ENCODE measurements at places on chromosomes 12 and 14.

- H3K36me3 ChIP-seq, result no peaks in the 10 kb centered on the region
- peak within 1 kb of the TSS; percentile 81 for H3K4me3 ChIP-seq
- peaks cover 31% of the 10 kb centered on the region for H3K4me1 ChIP-seq
- no peaks in the 10 kb centered on the region for H3K27me3 ChIP-seq
- peak within 1 kb of the TSS; percentile 65 for H3K27ac ChIP-seq
- peak; percentile 68 for DNase-seq
These were observed at the start of gene PITPNM2 for GRCh38 chr12:123150744-123151456. PITPNM2 (minus strand) TSS chr12:123151090; CDS start chr12:123034590, 116,500 bp downstream.

GRCh38 chr12:462936-463705 is 3.4 kb downstream of the B4GALNT3 start:
- H3K4me1 ChIP-seq, result peaks cover 15% of the 10 kb centered on the region
- no peaks in the 10 kb centered on the region for H3K36me3 ChIP-seq
- no peak overlapping the region for H3K27ac ChIP-seq
- no peak for DNase-seq

DNA sequence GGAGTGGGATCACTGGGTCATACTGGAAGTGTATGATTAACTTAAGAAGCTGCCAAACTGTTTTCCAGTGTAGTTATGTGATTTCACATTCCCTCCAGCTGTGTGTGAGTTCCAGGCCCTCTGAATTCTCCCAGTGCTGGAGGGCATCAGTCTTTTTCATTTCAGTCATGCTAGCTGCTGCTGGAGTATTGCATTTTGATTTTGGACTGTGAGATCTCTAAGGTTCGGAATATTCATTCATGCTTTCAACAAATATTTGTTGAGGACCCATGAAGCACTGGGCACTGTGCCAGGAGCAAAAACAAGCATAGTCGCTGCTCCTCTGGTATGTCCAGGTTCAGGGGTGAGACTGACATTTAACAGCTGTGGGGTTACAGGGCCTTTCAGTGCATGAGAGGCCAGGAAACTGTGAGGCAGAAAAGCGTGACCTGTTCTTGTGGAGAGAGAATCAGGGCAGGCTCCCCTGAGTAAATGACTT is 133.2 kb downstream of the SCARB1 start:
- H3K4me1 ChIP-seq, result peaks cover 7% of the 10 kb centered on the region
- DNase-seq, result no peak
- H3K27me3 ChIP-seq, result peaks cover 8% of the 10 kb centered on the region

GRCh38 chr12:51005671-51006070 is 20.5 kb downstream of the SLC11A2 start:
- H3K27me3 ChIP-seq, result no peaks in the 10 kb centered on the region
- peaks cover 14% of the 10 kb centered on the region for H3K4me1 ChIP-seq
- DNase-seq, result no peak
- peaks cover 46% of the 10 kb centered on the region for H3K36me3 ChIP-seq

GRCh38 chr14:93012951-93013719 is 90.2 kb downstream of the CHGA start:
- DNase-seq, result no peak
- H3K36me3 ChIP-seq, result peaks cover 32% of the 10 kb centered on the region
- no peak overlapping the region for H3K27ac ChIP-seq

DNA sequence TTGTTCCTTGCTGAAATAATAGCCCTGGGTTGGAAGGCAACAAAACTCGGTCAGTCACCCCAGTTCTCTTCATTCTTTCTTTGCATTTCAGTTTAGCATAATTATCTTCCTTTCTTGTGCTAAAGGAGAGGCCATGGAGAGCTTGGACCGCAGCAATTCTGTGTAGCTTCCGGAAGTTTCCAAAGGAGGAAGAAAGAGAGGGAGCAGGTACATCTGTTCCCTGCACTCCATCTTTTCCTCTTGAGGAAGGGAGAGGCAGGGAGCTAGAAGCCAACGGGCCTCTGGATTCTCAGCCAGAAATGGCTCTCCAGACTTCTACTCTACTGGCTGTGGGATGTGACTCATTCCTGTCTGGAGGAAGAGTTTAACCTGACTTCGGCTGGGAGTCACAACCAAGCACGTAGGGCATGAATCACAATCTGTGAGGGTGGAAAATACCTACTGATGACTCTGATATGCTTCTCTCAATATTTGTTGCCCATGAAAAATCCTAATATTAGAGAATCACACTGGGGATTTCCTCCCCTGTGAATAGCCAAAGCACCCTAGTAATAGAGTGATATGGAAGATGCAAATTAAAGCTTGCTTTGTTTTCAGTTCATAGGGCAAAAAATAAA is 17.0 kb downstream of the ANO6 start:
- H3K27ac ChIP-seq, result no peak overlapping the region
- H3K36me3 ChIP-seq, result peaks cover 15% of the 10 kb centered on the region
- peaks cover 27% of the 10 kb centered on the region for H3K4me1 ChIP-seq
- H3K27me3 ChIP-seq, result no peaks in the 10 kb centered on the region

DNA sequence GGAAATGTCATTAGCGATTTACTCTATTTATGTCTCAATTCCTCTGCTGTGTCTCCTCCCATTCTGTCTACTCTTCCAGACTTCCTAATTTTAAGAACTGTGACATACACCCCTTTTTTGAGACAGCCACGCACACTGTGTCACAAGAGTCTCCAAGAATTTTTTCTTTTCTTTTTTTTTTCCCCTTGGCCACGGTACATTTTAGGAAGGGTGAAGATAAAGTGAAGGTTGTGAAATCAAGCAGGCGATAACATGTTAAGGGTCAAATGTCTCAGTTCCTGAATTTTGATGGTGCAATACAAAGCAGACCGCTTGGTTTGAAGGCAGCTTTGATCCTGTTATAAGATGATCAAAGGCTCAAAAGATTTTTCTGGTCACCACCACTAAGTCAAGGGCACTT is 4.3 kb downstream of the OLR1 start:
- no peak for DNase-seq
- H3K27ac ChIP-seq, result no peak overlapping the region
- H3K4me1 ChIP-seq, result peaks cover 4% of the 10 kb centered on the region
- no peak overlapping the region for H3K4me3 ChIP-seq
- H3K36me3 ChIP-seq, result no peaks in the 10 kb centered on the region

GRCh38 chr12:14930299-14930698 is 8.0 kb downstream of the ERP27 start:
- peaks cover 51% of the 10 kb centered on the region for H3K36me3 ChIP-seq
- DNase-seq, result no peak
- H3K27ac ChIP-seq, result no peak overlapping the region
- no peak overlapping the region for H3K4me3 ChIP-seq

GRCh38 chr14:102927346-102927877 is 4.9 kb downstream of the AMN start:
- peaks cover 4% of the 10 kb centered on the region for H3K36me3 ChIP-seq
- peaks cover 6% of the 10 kb centered on the region for H3K27me3 ChIP-seq
- H3K27ac ChIP-seq, result no peak overlapping the region
- H3K4me1 ChIP-seq, result peaks cover 21% of the 10 kb centered on the region
- no peak for DNase-seq

DNA sequence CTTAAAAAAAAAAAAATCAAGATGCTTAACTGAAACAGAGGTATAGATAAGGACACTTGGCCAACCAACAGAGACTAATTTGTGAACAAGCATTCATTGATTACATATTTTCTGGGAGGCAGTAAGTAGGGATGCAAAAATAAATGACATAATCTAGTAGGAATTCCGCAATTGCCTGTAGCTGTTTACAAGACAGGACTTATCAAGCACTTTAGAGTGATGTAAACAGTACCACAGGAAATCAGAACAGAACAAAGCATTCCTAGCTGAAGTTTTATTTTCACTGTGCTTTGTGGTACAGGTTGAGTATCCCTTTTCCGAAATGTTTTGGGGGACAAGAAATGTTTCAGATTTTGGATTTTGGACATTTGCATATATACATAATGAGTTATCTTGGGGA is 68.2 kb upstream of the FGD4 start:
- H3K4me1 ChIP-seq, result no peaks in the 10 kb centered on the region
- H3K27ac ChIP-seq, result no peak overlapping the region
- H3K36me3 ChIP-seq, result peaks cover 47% of the 10 kb centered on the region
- DNase-seq, result no peak
- H3K27me3 ChIP-seq, result no peaks in the 10 kb centered on the region

- no peak for DNase-seq
- H3K4me1 ChIP-seq, result no peaks in the 10 kb centered on the region
- no peaks in the 10 kb centered on the region for H3K36me3 ChIP-seq
These were observed 168.0 kb downstream of the TMTC3 start for GRCh38 chr12:88310069-88310468.

DNA sequence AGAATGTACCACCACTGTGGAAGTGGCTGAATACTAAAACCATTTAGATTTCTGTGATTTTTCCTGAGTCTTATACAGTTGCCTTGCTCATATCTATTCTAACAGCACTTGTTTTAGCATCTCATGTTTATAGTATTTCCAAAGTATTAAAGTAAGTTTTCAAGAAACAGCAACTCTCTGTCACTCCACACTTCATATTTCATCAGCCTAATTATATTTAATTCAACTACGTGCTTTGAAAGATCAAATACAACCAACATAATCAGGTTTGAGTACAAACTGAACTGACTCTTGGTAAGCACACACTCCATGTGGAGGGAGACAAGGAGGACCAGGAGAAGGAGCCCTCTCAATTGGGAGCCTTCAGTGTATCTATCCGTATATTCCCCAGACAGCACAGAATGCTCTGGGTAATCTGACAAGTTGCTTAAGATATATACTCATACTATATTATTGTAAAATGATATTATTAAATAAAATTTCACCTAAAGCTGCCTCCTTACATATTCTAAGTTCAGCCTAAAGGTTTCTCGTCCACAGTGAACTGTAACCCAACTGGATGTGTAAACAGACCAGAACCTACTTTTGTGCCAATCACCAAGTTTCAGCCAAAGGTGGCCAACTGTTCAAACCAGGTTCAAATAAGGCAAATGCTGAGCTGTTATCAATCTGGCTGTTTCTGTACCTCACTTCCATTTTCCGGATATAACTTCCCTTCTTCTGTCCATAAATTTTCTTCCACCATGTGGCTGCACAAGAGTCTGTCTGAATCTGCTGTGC is 105.0 kb upstream of the RASSF8 start:
- H3K4me3 ChIP-seq, result no peak overlapping the region
- no peak for DNase-seq
- H3K36me3 ChIP-seq, result no peaks in the 10 kb centered on the region
- no peak overlapping the region for H3K27ac ChIP-seq
- H3K4me1 ChIP-seq, result no peaks in the 10 kb centered on the region
- peaks cover 23% of the 10 kb centered on the region for H3K27me3 ChIP-seq

DNA sequence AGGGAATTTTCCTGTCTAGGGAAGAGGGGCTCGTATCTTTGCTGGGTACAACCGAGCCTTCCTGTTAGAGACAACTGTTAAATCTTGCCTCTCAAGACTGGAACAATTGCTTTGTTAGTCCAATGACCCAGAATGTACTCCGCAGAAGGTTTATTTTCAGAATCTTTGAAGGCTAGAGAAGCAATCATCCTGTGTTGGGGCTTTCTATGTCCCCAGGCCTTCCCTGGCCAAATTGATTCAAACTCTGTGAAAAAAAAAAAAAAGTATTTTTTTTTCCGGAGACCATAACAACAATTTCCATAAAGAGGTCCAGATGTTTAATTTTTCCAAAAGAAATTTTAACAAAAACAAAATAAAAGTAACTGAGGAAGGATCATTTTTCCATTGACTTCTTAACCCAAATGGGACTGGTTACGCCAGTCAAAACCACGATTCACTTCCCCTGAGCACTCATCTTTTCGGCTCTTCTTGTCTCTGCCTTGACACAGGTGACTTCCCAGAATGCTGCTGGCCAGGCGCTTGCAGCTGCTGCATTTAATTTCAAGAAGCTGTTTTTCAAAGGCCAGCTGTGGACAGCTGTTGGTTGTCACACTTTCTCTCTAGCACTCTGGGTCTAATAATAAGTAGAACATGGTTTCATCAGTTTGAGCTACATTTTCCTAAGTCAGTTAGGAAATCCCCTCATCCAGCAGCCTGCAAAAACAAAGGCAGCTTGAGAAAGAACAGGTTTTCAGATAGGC is 81.6 kb upstream of the MANSC4 start:
- H3K27ac ChIP-seq, result no peak overlapping the region
- no peaks in the 10 kb centered on the region for H3K36me3 ChIP-seq
- H3K4me1 ChIP-seq, result no peaks in the 10 kb centered on the region
- DNase-seq, result no peak
- peaks cover 4% of the 10 kb centered on the region for H3K27me3 ChIP-seq

GRCh38 chr12:15726027-15726877 is 62.9 kb downstream of the EPS8 start:
- H3K27me3 ChIP-seq, result peaks cover 3% of the 10 kb centered on the region
- DNase-seq, result no peak
- H3K4me3 ChIP-seq, result no peak overlapping the region
- H3K27ac ChIP-seq, result no peak overlapping the region
- H3K4me1 ChIP-seq, result no peaks in the 10 kb centered on the region

DNA sequence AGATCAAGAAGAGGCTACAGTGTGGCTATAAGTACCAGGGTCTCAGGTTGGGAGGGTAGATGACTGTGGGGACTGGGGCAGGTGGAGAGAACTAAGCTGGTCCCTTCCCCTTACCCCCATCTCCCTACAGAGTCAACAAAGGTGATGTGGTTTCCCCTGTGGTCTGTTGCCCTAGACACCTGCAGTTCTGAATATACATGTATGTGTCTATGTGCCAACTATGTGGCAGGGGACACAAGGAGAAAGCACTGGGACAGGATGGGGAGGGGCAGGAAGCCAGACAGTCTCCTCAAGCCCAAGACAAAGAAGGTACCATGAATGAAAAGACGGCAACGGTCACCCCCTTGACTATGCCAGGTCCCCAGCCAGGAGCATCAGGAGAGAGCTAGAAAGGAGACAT is 4.5 kb upstream of the HDAC7 start:
- peaks cover 2% of the 10 kb centered on the region for H3K36me3 ChIP-seq
- H3K4me1 ChIP-seq, result peaks cover 41% of the 10 kb centered on the region
- H3K27ac ChIP-seq, result peak overlapping the region; percentile 27
- H3K4me3 ChIP-seq, result no peak overlapping the region

GRCh38 chr12:53113136-53113705 is 9.9 kb downstream of the SOAT2 start:
- no peak overlapping the region for H3K27ac ChIP-seq
- no peak overlapping the region for H3K4me3 ChIP-seq
- no peaks in the 10 kb centered on the region for H3K27me3 ChIP-seq
- DNase-seq, result no peak

DNA sequence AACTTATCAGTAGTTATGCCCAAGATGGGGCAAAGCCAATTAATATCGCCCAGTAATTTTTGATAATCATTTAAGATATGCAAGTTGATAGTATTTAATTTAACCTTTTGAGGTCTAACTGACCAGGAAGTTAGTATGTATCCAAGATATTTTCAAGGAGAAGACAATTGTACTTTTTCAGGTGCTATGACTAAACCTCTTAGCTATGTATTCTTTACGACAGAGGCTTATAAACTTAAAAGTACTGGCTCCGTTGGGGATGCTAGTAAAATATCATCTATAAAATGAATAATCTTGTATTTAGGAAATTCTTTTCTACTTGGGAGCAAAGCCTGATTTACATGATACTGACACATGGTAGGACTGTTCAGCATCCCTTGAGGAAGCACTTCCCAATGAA is 40.3 kb downstream of the TMTC3 start:
- no peaks in the 10 kb centered on the region for H3K27me3 ChIP-seq
- DNase-seq, result no peak
- H3K27ac ChIP-seq, result no peak overlapping the region
- H3K4me3 ChIP-seq, result no peak overlapping the region

Measured in activated B cell treated with CpG ODN at 0.5 μM for 24 hours (primary cell).